AG08395 (cell line): ENCODE measurements at places on chromosomes 13 and 19.
A peak's percentile ranks its signal among the peaks of the same experiment; 100 is the strongest.

DNA sequence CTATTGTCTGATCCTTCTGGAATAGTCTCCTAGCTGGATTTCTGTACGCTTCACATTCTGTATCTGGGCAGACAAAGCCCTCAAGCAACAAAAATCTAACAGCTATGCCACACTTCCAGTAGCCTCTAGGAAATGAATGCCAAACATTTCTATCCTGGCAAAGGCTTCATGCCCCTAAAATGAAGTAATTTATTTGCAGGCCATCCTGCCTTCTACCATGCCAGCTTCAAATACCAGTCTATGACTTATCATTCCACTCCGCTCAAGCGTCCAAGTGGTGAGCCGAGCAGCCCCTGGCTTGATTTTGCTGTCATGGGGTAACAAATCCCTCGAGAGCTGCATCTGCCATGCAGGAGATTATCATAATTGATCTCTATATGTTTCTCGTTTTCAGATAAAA, 86.9 kb downstream of the LHFPL6 start:
- peak; percentile 27 for DNase-seq

- no peak for DNase-seq
These were observed 250.3 kb upstream of the EDNRB start for GRCh38 chr13:78168981-78169380.

- no peak for DNase-seq
These were observed 483.1 kb downstream of the GPC6 start for GRCh38 chr13:93709506-93710244.

- no peak for DNase-seq
These were observed 3.7 kb downstream of the PRKACA start for GRCh38 chr19:14113762-14114414.

- DNase-seq, result no peak
These were observed 365.3 kb upstream of the ZNF507 start for GRCh38 chr19:31979949-31980670.

DNA sequence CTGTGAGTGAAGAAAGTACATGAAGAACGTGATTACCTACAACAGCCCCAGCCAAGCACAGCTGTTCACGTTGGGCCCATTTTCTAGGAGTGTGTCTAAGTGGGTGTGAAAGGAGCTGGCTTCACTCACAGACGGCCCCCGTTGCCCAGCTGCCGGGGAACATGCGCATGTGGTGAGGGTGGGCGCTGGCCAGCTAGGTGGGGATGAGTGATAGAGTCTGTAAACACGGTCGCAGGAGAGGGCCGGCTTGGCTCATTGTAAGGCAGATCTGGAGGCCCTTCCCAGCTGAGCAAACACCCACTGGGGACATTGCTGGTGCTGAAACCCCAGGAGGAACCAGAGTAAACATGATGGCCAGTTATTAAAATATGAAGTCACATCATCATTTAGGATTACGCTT, 160.5 kb downstream of the TEX29 start:
- DNase-seq, result no peak

DNA sequence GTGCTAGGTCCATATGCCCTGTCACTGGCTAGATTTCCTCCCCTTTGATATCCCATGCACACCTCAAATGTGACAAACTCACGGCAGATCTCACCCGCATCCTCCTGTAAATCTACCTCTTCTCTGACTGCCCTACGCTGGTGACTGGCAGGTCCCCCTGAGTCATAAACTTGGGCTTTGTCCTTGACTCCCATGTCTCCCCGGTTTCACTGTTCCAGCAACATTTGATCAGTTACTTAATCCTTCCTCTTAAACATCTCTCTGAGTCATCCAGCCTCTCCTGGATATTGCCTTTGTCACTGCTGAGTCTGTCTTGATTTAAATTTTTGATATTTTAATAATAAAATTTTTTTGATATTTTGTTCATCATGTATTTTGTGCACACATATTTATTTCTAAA, 26.5 kb downstream of the FAM216B start:
- peak; percentile 63 for DNase-seq

DNA sequence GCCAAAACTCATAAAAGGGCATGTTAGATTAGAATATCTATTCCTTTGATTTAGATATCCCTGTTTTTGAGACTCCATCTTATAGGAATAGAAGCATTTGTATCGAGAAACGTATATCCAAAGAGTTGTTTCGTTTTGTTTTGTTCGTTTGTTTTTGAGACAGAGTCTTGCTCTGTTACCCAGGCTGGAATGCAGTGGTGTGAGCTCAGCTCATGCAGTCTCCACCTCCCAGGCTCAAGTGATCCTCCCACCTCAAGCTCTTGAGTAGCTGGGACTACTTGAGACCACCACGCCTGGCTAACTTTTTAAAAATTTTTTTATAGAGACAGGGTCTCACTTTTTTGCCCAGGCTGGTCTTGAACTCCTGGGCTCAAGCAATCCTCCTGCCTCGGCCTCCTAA, 26.6 kb upstream of the ZMYM5 start:
- no peak for DNase-seq

GRCh38 chr19:607301-608154, 17.8 kb downstream of the HCN2 start:
- DNase-seq, result no peak

- peak; percentile 85 for DNase-seq
These were observed 100.4 kb downstream of the RFC3 start for GRCh38 chr13:33918199-33918932.

DNA sequence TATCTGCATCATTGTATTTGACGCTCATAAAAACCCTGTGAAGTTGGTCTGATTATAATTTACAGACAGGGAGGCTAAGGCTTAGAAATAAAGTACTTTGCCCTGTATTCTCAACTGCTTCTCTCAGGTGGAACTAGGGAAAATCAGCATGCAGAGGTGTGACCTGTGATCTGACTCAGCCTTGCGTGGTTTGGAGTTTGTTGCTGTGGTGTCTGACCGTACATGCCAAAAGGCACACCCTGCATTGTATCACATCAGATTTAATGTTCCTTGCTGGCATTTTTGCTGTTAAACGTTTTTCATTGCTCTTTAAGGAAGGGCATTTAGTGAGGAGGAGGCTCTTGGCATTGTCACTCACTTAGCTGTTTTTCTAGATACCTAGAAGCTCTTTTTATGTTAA, 58.8 kb upstream of the C1QTNF9B start:
- no peak for DNase-seq

- no peak for DNase-seq
These were observed 44.7 kb downstream of the EFNB2 start for GRCh38 chr13:106490569-106491321.

GRCh38 chr13:28501547-28501946, 6.6 kb upstream of the FLT1 start:
- DNase-seq, result no peak

DNA sequence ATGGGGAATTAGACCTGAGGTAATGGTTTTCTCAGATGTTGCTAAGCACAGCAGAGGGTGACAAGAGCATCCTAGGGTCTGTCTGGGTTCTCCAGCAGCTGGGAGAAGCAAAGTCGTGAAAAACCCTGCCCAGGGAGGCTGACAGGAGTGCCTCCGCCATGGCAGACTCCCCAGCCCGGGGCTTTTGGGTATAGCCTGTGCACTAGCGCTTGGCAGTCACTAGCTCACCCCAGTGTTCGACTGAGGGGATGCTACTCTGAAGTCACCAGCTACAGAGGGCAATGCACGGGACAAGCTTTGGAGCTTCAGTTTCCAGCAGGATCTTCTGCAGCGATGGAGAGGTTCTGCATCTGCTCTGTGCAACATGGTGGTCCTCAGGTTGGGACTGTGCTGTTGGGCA, 87.5 kb downstream of the ING1 start:
- DNase-seq, result no peak

- peak; percentile 48 for DNase-seq
These were observed 39.2 kb downstream of the TNFRSF19 start for GRCh38 chr13:23609414-23609760.
